ENCODE measurements at places on chromosomes 11 and 22. TPM values are rescaled to one million over a fixed set of nuclear protein-coding genes. Genes with fewer than 3 reads are reported as not detected.

- no peak for DNase-seq
These were observed 13.8 kb downstream of the DENND5A start for GRCh38 chr11:9251311-9251710.

- DNase-seq = no peak
These were observed 25.6 kb downstream of the PAK1 start for GRCh38 chr11:77448269-77448668.

DNA sequence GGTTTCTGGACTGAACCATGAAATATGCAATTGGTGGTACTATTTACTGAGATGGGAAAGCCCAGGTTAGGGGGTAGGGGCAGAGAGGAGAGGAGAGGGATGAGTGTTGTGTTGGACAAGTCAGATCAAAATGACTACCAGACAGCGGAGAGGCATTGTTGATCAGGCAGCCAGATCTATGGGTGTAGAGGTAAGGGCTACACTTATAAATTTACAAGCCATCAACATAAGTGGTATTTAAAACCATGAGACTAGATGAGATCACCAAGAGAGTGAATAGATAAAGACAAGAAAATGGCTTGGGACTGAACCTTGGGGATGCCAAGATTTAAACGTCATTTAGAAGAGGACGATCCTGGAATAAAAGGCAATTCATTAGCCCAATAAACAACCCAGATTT is 123.4 kb downstream of the NXPE2 start:
- no peak for DNase-seq

- no peak for DNase-seq
These were observed 1.4 kb upstream of the EMSY start for GRCh38 chr11:76443268-76443980.

DNA sequence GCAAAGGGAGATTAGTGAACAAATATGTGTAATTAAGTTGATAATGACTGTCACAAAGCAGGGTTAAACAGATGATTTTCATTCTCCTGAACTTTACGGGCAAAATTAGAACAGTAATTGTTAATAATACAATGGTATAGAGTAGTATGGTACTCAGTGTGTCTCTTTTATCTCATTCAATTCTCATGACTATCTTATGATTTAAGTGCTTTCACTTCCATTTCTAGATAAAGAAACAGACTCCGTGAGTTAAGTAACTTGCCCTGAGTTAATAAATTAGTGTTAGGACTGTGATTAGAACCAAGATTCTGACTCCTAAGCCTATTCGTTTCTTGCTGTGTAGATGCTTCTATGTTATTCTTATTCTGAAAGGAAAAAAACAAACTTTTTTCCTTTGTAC is 22.0 kb downstream of the PIH1D2 start:
- DNase-seq = no peak

GRCh38 chr22:29580200-29580810 is 608 bp downstream of the NIPSNAP1 start:
- DNase-seq = peak; percentile 28

DNA sequence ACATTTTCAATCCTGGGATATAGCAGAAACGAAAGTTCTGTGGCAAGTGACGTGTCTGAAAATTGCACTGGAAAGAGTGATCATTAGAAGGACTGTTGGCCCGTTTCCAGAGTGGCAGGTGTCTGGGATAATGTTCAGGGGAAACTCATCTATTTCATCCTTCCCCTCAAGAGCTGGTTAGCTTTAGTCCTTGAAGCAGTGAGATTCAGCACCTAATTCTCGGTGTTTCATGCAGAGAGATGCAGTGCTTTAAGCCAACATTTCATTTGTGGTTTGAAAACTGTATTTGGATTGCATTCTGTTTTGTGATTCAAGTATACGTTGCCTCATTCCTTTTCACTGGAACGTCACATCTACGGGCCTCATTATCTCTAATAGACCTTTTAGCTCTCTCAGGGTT is 205.0 kb upstream of the RAG2 start:
- no peak for DNase-seq

- no peak for DNase-seq
These were observed 7.8 kb upstream of the AP1B1 start for GRCh38 chr22:29396126-29396525.

DNA sequence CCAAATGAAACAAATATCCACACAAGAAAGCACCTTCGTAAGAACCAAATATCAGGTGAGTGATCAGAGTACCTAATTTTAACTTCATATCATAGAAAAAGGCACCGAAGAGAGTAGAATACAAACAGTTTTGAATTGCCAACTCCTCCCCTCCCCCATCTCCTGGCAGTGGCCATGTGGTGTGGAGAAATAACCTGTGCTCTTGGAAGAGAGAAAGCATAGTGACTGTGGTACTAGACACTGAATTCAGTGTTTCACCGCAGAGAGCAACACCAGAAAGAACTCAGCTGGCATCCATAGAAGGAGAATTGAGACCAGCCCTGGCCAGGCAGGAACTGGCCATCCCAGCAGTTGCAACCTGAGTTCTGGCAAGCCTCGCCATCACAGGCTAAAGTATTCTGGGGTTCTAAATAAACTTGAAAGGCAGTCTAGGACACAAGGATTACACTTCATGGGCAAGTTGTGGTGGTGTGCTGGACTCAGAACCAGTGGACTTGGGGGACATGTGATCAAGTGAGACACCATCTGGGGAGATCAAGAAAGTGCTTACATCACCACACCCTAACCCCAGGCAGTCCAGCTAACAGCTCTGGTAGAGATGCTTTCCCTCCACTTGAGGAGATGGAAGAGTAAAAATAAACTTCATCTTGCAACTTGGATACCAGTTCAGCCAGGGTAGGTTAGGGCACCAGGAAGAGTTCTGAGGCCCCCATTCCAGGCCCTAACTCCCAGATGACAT is 1003.2 kb downstream of the NTM start:
- no peak for DNase-seq

DNA sequence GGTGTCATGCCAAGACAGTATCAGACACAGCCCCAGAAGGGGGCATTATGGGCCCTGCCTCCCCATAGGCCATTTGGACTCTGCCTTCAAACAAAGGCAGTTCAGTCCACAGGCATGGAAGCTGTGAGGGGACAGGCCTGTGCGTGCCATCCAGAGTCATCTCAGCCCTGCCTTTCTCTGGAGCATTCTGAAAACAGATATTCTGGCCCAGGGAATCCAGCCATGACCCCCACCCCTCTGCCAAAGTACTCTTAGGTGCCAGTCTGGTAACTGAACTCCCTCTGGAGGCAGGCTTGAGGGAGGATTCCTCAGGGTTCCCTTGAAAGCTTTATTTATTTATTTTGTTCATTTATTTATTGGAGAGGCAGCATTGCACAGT is 14.6 kb downstream of the IL10RA start:
- DNase-seq = no peak

DNA sequence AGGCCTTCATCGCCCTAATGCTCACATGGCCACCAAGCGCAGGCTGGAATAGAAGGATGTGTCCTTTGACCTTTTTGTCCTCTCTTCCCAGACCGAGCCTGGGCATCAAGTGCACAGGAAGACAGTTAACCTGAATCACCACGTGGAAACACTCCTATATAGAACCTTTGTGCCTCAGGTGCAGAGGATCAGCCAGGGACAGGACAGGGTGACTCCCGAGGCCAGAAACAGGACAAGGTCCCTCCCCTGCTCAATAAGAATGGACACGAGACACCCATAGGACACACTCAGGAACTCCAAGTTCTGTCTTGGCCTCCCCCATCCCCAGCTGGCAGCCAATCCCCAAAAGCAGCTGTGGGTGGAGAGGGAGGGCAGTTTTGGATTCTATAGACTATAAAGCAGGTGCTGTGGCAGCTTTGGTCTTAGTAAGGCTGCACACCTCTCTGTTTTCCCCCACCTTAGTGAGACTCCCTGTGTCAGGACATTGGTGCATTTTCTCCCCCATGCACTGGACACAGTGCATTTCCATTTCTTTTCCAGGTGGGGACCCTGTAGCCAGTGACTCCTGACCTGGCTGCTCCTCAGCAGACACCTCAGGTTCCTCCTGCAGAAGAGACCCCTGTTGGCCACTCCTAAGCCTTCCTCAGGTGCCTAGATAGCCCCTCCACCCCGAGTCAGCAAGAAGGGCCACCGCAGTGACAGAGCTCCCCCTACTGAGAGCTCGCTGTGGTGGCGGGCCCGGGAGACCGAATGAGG is 43.6 kb upstream of the POU2AF1 start:
- DNase-seq = peak; percentile 62

DNA sequence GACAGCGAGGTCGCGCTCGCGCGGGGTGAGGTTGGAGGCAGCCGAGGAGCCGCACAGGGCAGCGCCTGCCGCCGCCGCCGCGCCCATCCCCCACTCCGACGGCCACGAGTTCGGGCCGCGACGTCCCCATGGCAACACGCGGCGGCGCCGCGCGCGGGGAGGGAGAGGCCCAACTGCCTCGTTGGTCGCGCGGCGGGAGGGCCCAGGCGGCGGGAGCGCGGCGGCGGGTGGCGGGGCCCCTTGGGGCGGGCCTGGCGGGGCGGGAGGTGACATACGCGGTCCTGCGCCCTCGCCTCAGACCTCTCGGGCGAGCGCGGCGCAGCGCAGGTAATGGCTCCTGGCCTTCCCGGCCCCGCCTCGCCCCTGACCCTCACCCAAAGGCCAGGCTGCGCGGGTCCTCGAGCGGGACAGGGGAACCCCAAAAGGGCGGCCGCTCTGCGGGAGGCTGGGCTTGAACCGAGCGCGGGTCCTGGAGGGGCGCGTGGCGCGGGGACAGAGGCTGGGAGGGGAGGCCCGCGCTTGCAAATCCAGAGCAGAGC is at the start of gene DEUP1:
Gene DEUP1 (plus strand): TSS at position 297 of the 539 bp plus-strand sequence. CDS start 1,518 bp downstream, outside the sequence.
- DNase-seq = peak; percentile 4

Gene HSPB2
- total RNA-seq = not detected

Gene BBOX1
- not detected for total RNA-seq

All from natural killer cell (primary cell).